T1000 (cell line): ENCODE measurements at places on chromosomes 4 and X.
A peak's percentile ranks its signal among the peaks of the same experiment; 100 is the strongest.

- peak; percentile 60 for DNase-seq
These were observed 2.2 kb downstream of the ATP8A1 start for GRCh38 chr4:42654631-42655268.

- no peak for DNase-seq
These were observed 393.1 kb upstream of the ZFP42 start for GRCh38 chr4:187602339-187603092.

GRCh38 chr4:24470666-24471485 lies 113.5 kb downstream of the DHX15 start:
- DNase-seq: peak; percentile 67

GRCh38 chr4:157447195-157447594 lies 226.7 kb downstream of the GRIA2 start:
- DNase-seq: no peak

GRCh38 chr4:74635074-74635473 lies 159.2 kb downstream of the BTC start:
- DNase-seq: no peak

DNA sequence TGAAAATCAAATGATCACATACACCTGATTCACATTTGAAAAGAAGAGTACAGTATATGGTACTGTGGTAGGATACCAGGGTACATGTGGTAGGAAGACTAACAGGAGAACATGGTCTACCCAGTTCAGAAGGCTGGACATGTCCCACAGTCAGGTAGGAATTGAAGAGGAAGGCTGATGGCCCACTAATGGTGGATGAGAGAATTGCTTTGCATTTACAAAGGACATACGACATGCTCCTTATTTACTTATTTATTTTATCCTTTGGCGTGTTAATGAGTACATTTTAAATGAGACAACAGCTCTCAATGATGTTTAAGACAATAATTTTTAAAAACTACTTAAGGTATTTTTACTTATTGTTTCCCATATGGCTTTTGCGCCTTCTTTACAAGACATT lies 106.7 kb upstream of the BMP2K start:
- no peak for DNase-seq

- DNase-seq: no peak
These were observed 44.5 kb downstream of the SEPTIN11 start for GRCh38 chr4:76993787-76994641.

DNA sequence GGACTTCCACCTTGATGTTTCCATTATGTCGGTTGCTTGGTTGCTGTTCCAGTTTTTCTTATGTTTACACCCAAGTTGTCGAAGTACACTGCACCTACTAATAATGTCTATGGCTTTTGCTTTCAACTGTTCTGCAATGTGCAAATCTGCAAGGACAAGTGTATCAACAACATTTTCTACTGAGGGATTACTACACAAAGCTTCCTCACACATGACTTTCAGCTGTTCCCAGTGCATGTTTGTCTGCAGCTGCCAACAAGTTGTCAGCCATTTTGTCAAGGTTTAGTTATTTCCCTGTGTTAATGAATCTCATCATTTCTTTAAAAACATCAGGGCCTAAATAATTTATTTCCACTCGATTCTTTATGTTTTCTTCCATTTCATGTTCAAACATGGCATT lies 45.4 kb upstream of the UGT2A3 start:
- no peak for DNase-seq

DNA sequence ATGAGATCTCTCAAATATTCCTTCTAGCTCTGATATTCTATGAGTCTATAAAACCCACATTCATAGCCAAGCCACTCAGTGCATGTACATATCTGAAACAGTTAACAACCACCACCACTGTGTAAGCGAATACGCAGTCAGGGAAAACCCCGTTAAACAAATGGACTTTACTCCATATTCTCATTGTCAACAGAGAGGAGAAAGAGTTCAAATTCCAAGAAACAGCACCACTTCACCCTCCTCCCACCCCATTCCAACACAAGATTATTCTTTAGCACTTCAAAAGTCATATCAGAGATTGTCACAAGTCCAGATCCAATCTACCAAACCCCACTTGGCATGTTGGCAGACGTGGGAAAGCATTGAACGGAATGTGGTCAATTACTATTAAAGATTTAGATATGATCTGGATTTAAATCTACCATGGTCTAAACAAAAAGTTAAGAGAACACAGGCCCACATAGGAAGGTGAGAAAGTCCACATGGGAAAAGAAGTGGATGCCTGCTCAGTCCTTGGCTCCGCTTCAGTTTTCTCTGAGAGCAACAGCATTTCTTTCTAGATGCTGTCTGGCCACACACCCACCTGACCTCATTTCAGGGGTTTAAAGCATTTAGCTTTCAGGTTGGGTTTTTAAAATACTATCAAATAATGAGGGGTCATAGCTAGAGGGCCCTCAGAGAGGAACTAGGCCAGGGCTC lies 39.8 kb upstream of the KLHL13 start:
- no peak for DNase-seq

GRCh38 chr4:141132072-141132708 lies 1.1 kb downstream of the RNF150 start:
- no peak for DNase-seq

DNA sequence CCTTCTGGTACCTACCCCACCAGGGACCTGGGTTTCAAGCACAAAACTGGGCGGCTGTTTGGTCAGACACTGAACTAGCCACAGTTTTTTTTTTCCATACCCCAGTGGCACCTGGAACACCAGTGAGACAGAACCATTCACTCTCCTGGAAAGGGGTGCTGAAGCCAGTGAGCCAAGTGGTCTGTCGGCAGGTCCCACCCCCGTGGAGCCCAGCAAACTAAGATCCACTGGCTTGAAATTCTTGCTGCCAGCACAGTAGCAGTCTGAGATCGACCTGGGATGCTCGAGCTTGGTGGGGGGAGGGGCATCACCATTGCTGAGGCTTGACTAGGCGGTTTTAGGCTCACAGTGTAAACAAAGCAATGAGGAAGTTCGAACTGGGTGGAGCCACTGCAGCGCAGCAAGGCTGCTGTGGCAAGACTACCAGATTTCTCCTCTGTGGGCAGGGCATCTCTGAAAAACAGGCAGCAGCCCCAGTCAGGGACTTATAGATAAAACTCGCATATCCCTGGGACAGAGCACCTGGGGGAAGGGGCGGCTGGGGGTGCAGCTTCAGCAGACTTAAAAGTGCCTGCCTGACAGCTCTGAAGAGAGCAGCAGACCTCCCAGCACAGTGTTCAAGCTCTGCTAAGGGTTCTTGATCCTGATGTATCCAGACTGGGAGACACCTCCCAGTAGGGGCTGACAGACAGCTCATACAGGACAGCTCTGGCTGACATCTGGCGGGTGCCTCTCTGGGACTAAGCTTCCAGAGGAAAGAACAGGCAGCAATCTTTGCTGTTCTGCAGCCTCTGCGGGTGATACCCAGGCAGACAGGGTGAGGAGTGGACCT lies 223.0 kb downstream of the COX18 start:
- no peak for DNase-seq

GRCh38 chrX:13685126-13685763 lies 3.7 kb upstream of the RAB9A start:
- no peak for DNase-seq

DNA sequence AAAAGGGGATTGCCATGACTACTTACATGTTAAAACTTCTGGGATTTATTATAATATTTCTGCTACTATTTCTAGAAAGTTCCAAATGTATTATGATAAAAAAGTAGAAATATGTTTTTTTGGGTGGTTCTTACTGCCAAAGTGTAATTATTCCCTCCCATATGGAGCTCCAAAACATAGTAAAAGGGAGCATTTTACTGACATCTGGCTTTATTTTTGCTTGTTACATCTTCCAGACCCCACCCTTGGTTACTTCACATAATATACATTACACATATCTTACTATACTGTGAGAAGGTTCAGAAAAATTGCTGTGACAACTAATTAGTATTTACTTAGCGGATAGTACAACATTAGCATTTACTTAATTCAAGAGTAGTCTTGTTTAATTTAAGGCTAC lies 205.1 kb upstream of the TLL1 start:
- DNase-seq: no peak

- DNase-seq: no peak
These were observed 332.2 kb downstream of the GASK1B start for GRCh38 chr4:157840648-157841047.

DNA sequence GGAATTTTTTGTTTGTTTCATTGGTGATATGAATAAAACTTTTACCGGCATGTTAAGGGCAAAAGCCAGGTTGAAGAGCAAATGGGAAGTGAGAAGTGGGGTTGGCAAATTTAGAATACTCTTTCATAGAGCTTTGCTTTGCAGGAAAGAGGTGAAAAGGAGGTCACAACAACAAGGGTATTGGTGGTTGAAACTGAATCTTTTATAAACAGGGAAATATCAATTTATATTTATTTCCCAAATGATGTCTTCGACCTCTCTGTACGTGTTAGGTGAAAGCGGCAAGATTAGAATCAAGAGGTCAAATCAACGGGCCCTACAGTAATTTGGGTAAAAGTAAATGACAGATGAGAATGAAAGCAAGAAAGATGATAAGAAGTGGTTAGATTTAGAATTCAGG lies 3.4 kb downstream of the SMR3A start:
- DNase-seq: no peak

- DNase-seq: no peak
These were observed 139.1 kb upstream of the ZIC3 start for GRCh38 chrX:137426695-137427425.

- no peak for DNase-seq
These were observed 516.2 kb upstream of the ADGRL3 start for GRCh38 chr4:60683973-60684372.

DNA sequence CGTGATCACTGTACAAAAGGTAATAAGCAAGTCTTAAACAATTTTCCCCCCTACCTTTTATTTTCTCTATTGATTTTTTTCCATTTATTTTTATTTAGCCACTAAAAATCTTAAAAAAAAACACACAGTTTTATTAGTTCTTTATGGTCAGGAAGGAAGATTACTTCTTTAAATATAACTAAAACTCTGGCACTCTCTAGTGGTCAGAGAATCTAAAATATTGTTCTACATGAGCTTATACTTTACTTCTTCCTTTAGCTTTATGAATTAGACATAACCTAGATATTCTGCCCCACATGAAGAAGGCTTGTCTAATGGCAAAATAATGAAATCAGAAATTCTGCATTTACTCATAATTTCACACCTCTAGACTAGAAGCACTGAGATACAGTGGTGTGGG lies 135.2 kb downstream of the PDE5A start:
- no peak for DNase-seq

DNA sequence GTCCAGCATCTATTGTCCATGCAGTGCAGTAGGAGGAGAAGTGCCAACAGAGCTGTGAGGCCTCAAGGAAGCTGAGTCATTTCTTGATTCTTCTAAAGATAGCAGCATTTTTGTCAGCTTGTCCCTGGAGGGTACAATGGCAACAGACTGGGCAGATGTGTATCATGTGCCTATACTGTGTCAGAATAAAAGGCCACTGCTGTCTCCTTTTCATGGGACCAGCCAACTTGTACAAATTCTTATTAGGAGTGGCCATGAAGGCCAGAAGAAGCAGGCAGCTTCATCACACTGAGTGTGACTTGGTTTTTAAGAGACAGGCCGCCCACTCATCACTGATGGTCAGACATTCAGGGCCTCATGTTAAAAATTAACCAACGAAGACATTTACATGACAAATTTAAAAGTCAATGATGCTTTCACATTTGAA lies 185.0 kb upstream of the FAM241A start:
- DNase-seq: no peak

GRCh38 chr4:180542445-180543100 lies 1700.6 kb upstream of the TENM3 start:
- DNase-seq: peak; percentile 17

DNA sequence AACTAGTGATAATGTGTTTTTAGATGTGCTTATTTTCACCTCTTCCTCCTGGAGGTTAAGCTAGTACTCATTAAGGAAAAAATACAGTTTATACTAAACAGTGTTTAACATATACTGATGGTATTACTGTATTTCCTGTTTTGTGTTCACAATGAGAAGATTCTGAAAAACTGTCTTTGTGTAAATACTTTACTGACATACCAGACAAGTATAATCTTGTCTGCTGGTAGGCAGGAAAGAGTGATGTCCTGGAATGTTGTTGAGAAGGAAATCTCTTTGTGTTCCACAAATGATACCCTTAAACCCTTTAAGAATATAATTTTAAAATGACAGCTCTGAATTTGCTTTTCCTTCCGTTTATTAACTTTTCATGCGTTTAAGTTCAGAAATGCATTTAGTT lies 205.5 kb upstream of the NUDT6 start:
- DNase-seq: no peak

- no peak for DNase-seq
These were observed 136.2 kb upstream of the RPS6KA3 start for GRCh38 chrX:20402956-20403355.

GRCh38 chrX:2360731-2361130 lies 140.0 kb downstream of the DHRSX start:
- DNase-seq: no peak

GRCh38 chrX:915427-916229 lies 285.0 kb downstream of the SHOX start:
- DNase-seq: no peak

GRCh38 chr4:99816545-99817308 lies at the start of gene DAPP1:
Gene DAPP1 (plus strand): TSS chr4:99816827. CDS start chr4:99816914, 87 bp downstream.
- no peak for DNase-seq

DNA sequence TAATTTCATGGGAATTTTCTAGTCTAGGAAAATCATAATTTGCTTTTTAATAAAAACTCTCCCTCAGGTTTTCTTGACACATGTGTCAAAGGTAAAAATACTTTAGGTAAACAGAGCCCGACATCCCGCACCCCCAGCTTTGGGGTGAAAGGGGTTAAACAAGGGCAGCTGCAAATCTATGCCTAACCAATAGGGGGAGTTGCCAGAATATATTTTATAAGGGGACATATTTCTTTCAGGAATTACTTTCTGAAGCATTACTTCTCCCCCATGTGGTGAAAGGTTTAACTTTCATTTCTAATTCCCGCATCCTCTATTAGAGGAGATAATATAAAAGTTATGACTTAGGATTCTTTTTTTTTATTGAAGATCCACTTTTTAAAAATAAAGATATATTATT lies 53.9 kb upstream of the HEPH start:
- DNase-seq: no peak

- DNase-seq: no peak
These were observed 5.4 kb downstream of the PCDH7 start for GRCh38 chr4:30725562-30725961.

GRCh38 chr4:7144374-7145290 lies 47.7 kb upstream of the SORCS2 start:
- no peak for DNase-seq

- no peak for DNase-seq
These were observed 217.2 kb upstream of the HCCS start for GRCh38 chrX:10893976-10894375.

DNA sequence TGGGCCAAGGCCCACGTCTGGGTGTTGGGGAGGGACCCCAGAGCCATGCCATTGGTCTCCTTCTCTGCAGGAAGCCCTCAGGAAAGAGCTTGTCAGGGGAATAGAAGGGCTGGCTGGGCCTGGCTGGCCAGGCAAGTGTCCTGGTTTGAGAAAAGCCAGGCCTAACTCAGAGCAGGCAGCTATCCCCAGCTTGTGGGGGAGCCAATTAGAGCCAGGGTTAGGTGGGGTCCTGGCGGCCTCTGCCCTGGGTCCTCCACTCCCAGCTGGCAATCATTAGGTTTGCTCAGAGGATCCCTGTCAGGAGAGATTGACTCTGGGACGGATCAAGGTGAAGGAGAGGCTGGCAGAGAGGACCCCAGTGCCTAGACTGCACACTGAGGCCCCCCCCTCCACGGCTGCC lies 64.8 kb downstream of the PJA1 start:
- DNase-seq: no peak
